SIG-M5 (cell line): ENCODE measurements at places on chromosomes 2 and 18.

- DNase-seq = no peak
Observed at GRCh38 chr18:57430079-57431001, 4.8 kb upstream of the ONECUT2 start.

DNA sequence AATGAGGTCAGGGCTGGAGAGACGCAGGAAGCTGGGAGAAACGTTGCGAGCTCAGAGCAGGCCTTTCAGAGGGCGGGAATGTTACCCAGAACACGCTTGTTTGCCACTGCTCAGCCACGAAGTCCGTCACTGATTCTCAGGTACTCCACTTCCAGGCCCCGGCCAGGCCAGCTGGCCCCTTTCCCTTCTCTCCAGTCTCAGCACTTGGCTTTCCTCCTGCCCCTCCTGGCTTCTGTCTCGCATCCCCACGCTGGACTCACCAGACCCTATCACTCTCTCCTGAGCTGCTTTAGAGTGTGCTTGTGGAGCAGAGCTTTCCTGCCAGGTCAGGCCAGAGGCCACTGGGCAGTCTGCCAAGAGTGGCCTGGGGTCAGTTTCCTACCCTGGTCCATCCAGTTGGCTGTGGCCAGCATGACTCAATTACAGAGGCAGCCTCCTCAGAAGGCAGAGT is 151.4 kb downstream of the TWIST2 start:
- no peak for DNase-seq

DNA sequence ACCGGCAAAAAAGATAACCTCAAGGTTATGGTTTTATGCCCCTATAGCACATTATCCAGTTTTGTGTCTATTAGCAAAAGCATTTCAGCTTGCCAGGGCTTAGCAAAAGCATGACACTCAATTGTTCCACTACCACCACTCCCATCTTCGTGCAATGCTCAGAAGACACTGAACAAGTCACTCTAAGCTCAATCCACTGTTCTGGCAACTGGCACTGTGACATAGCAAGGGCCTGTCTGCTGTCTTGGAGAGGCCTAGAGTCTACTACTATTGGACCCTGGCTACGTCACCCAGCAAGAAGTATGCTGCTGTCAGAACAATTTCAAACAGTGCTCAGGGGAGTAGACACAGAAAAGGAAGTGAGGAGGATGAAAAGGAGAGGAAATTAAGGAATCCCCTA is 103.5 kb upstream of the PPP1CB start:
- no peak for DNase-seq

- no peak for DNase-seq
Observed at GRCh38 chr2:168726375-168726774, 76.1 kb upstream of the NOSTRIN start.

GRCh38 chr2:70834881-70835280 is 735 bp downstream of the CD207 start:
- no peak for DNase-seq

DNA sequence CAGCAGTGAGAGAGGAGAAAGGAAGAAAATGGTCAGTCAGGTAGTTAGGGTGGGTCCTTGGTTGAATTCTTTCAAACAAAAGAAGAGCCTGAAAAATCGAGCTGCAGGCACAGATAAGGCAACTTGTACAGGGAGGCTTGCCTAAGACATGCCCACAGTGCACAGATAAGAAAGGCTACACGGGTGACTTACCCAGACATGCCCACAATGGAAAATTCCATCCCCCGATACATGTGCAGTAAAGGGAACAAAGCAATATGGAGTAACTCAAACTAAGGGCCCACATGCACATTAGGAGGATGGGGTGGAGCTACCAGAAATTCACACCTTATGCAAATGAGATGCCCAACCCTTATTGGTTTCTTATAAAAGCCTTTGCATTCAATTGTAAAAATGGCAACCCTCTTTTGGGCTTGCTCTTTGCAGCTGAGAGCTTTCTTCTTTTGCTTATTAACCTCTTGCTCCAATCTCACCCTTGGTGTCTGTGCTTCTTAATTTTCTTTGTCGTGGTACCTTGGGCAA is 110.3 kb upstream of the RMP24 start:
- no peak for DNase-seq

GRCh38 chr2:30986231-30986580 is 152.0 kb downstream of the GALNT14 start:
- no peak for DNase-seq

DNA sequence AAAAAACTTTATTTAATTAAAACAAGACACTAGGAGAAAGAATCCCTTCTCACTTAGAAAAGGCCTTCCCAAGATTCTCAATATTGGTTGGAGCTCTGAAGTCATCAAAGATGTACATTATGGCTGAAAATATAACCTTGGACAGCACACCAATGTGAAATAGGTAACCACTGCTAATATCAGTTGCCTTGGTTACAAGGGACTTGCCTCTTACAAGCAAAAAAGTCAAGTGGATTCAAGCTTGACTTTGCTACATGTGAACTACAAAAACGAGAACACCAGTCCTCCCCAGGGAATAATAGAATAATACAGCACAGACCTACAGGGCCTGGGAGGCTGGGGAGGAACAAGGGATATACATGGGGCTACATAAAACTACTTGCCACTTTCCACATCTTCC is 46.1 kb downstream of the NABP1 start:
- no peak for DNase-seq

DNA sequence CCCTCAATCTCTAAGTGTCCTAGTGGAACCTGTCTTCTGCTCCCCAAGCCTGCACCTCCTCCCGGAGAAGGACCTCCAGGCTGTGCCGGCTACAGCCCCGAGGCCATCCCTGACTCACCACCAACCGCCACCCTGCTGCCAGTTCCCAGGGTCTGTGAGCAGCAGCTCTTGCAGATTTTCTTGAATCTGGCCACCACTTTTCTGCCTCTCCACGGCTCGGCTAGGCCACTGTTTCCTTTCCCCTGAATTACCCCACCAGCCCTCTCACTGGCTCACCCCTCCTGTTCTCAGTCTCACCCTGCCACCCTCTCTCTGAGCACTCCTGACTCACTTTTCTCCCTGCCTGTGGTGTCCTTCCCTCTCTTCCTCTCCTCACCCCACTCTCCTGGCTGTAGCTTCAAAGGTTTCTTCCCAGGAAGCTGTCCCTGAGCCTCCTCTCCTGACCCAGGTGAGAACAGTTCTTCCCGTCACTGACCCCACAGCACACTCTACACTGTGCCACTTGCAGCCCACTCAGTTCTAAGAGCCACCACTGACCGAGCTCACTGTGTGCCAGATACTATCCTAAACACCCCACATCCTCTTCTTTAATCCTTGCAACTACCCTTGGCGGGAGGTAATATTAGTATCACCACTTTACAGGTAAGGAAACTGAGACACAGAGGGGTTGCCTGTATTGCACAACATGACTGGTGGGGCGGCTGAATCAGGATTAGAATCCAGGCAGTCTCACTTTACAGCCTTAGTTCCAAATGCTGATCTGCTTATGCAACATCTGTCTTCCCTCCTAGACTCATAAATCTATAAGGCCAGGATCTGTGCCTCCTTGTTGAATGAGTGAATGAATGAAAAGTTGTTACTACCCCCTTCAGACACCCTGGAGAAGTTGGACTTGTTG is 111.6 kb downstream of the SMAD7 start:
- DNase-seq = no peak

GRCh38 chr2:41906338-41906725 is 141.5 kb upstream of the PKDCC start:
- DNase-seq = no peak

GRCh38 chr18:48820483-48821250 is 130.1 kb downstream of the SMAD7 start:
- DNase-seq = no peak

DNA sequence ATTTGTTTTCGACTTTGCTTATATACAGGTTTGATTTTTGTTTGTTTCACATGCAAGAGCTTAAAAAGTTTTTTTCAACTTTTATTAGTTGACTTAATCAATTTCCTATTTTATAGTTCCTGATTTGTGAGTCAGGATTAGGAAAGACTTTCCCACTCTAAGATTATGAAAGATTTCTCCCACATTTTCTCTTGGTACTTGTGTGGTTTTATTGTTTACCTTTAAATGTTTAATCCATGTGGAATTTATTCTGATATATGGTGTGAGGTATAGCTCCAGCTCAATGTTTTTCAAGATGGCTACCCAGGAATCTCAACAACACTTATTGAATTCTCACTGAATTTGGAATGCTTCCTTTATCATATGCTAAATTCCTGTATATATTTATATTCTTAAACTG is 117.8 kb upstream of the LGALSL start:
- DNase-seq = no peak

DNA sequence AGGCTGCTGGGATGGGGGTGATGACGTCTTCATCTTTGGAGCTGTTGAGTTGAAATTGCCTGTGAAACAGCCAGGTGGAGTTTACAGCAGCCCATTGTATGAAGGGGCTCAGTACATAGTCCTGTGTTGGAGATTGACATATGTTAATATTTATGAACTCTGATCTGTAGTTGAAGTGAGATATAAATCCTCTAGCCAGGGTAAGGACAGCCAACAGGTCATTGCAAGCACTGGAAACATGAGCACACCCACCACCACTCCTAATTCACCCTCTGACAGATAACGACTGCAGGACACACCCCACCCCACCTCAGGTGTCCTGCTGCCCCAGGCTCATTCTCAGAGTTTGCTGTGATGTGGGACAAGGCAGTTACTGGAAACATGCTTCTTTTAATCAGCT is 112.4 kb upstream of the TRIB2 start:
- no peak for DNase-seq

DNA sequence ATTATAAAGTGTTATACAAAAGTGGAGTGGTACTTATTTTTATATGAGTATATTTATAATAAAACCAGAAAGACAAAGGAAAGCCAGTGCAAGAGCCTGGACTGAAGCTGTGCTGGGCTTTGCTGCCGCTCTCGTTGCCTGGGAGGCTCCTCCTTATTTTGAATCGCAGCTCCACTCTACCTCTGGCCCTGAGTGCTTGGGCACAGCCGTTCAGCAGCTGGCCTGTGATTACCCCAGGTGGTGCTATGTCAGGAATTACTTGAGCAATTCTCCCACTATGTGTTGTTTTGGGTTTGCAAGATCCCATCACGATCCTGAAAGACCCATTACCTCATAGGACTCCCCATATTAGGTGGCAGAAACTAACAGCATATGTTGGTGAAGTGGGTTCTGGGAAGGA is 53.0 kb upstream of the LCLAT1 start:
- no peak for DNase-seq

DNA sequence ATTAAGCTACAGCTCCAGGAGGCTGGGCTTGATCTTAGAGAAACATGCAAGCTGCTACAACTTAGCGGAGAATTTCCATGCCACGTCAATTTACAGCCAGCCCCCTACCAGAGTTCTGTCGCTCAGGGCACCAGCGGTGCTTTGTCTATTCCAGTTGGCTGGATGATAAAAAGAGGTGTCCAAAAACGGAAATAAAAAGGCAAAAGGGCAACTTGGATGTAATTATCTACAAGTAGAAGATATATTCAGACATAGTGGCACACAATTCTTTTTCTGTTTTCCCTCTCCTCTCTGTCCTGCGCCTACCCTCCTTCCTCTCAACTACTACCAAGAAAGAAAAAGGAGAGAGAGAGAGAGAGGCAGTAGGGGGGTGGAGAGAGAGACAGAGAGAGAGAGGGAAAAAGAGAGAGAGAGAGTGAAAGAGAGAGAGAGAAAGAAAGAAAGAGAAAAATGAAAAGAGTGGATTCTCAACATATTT is 363 bp upstream of the RFTN2 start:
- DNase-seq = no peak

GRCh38 chr18:4878480-4878879 is 318.6 kb downstream of the AKAIN1 start:
- no peak for DNase-seq

GRCh38 chr2:226364217-226364616 is 435.4 kb downstream of the IRS1 start:
- no peak for DNase-seq

GRCh38 chr2:138023976-138024375 is 59.7 kb downstream of the HNMT start:
- no peak for DNase-seq

DNA sequence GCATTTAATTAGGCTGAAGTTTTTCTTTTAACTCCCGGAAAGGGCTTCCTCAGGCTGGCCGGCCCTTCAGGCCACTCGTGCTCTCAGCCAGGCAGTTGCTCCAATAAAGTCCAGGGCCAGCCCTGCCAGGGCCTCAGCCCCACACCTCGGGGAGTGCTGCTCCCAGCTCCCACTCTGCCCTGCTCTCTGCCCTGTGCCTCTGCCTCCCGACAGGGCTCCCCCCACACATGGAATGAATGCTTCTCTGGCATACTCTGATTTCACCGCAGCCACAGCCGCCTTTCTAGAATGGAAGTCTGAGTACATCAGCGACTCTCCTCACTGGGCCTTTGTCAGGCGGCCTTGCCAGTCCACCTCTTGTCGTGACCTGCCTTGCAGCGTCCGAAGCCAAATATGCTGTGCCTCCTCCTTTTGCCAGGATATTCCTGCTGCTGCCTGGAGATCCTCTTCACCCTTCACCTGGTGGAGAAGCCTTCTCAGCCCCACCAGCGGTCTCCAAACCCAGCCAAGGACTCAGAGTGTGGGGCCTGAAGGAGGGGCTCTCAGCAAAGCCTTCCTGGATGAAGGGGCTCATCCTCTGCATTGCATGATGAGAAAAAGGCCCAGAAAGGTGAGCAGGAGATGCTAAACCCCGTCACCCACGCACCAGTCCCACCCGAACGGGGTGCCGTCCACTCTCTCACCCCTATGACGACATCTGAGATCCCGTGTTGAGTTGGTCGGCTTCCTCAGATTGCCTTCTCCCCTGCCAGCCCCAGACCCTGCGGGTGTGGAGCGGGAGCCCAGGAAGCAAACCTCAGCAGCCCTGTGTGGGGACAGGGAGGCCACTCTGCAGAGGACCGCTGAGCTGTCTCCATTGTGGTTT is 472.7 kb upstream of the HS6ST1 start:
- DNase-seq = no peak

DNA sequence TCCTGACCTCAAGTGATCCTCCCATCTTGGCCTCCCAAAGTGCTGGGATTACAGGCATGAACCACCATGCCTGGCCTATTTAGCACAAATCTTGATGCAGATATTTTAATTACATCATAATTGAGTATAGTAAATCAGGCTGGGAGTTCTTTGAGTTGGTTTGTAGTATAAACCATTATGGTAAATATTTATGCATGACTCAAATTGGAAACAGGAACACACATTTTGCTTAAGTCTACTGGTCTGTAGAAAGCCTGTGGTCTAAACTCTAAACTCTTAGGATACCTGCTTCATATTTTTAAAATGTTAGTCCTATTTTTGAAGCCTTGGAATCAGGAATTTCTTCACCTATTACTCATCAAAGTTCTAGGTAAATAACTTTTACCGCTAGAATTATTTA is 16.8 kb downstream of the ASXL3 start:
- no peak for DNase-seq
